Activated CD4-positive, alpha-beta memory T cell treated with anti-CD3 and anti-CD28 coated beads, Interleukin-2, amount 10 ng/mL, durations not matched to agents 7 days and 5 days (primary cell): ENCODE measurements at places on chromosomes 12 and 14. TPM values are rescaled to one million over a fixed set of nuclear protein-coding genes. Genes with fewer than 3 reads are reported as not detected.

Gene COX14
- total RNA-seq = 55.3 TPM

Gene HHIPL1
- total RNA-seq = 0.08 TPM

DNA sequence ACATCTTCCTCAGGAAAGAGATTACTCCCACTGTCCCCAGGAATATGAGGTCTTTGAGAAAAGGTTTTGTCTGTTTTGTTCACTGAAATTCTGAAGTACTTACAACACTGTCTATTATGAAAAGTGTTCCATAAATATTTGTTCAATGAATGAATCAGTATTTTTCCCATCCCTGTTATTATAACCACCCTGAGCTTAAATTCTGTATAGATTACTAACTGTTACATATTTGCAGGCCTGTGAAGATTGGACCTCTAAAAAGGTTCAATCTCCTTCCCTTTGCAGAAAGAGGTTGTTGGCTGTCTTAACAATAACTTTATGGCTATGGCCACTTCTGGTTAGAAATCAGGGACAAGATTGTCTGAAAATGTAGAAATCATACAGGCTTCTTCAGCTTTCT, 174.5 kb upstream of the NPAS3 start:
- DNase-seq = no peak

Gene IRAK3
- 1.0 TPM for total RNA-seq

- DNase-seq = no peak
These were observed 62.0 kb downstream of the PLEKHA5 start for GRCh38 chr12:19191563-19191962.

Gene ARL1
- 49.3 TPM for total RNA-seq

GRCh38 chr12:52091869-52092268, 12.4 kb downstream of the SMIM41 start:
- DNase-seq = no peak

Gene RNASE3
- total RNA-seq = not detected

DNA sequence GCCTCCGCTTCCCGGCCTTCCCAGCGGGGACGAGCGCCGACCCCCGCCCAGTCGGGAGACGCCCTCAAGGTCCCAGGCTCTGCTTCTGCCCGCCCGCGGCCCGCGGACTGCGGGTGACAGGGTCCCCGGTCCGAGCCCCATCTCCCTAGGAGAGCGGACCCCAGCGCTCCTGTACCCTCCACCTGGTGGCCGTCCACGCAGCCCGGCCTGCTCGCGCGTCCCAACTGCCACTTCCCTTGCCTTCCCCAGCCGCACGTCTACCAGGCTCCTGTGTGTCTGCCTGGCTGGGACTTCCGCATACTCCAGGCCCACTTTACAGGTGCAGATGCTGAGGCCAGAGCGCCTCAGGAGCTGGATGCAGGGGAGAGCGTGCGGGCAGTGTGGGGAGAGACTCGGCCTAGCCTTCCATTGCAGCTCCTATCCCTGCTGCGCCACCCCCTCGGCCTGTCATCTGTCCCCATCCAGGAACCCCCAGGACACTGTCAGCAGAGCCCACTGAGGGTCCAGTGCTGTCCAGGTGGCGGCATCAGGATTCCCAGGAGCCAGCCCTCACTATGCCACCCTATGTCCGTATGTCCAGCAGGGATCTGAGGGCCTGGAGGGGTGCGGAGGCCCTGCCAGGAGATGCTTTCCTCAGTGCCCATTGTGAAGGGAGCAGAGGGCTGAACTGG, 8.0 kb upstream of the ANKRD9 start:
- DNase-seq = no peak

- no peak for DNase-seq
These were observed 444.8 kb upstream of the RGS6 start for GRCh38 chr14:71487449-71487848.

Gene LTB4R2
- 18.5 TPM for total RNA-seq

Gene ASIC1
- 0.91 TPM for total RNA-seq

GRCh38 chr14:56087671-56088471, 30.3 kb upstream of the PELI2 start:
- DNase-seq = no peak

- no peak for DNase-seq
These were observed 60.9 kb upstream of the ZFP36L1 start for GRCh38 chr14:68853749-68854148.

DNA sequence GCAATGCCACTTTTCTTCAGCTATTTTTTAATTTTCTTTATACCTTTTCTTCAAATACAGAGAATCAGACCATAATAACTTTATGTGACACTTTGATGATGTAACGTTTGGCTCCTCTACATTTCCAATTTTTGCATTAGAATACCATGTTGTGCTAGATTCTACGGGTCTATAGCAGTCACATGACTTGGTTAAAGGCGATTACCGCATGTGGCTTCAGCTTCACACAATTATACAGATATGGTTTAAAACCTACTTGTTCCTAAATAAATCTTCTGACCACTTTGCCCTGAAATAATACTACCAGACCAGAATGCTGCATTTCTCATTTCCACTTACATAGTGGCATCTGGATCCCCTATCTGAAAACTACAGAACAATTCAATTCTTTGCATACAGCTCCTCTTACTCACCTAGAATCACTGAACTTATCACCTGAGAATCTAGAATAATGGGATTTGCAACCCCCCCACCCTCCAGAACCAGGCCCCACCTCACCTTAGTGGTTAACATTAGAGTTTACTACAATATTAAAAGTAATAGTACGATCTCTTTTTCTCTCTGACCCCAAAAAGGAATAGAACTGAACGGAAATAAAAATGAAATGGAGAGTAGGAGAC, 1.3 kb downstream of the MAX start:
- no peak for DNase-seq

Gene POMT2
- total RNA-seq = 10.5 TPM

DNA sequence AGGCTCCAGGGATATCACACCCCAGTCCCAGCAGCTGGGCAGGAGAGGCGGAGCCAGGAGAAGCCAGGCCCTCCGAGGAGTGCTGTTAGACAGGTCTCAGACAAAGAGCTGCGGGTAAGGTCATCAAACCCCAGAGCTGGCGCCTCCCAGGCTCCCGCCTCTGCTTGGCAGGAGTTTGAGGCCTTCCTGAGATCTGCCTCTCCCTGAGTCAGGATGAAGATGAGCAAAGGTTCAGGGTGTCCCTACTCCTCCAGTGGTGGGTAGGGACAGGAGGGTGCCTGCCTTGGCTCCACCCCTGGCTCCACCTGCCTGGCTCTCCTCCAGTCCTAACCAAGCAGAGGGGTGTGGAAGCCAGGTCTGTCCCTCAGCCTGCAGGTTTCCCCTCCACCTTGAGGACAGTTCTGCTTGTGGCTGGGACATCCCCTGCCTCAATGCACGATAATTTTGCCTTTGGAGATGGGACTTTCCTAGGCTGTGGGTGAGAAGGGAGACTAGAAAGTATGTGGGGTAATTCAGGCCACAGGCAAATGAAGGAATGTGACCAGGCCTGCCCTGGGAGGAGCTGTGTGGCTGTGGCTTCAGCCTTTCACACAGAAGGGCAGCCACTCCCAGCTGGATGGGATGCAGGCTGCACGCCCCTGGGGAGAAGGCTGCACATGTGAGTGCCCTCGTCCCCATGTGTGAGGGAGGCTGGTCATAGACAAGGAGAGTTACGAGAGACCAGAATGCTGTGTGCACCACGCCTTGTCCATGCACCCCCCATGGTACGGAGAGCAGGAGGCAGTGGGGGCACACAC, 2.2 kb downstream of the PLEKHG6 start:
- no peak for DNase-seq

DNA sequence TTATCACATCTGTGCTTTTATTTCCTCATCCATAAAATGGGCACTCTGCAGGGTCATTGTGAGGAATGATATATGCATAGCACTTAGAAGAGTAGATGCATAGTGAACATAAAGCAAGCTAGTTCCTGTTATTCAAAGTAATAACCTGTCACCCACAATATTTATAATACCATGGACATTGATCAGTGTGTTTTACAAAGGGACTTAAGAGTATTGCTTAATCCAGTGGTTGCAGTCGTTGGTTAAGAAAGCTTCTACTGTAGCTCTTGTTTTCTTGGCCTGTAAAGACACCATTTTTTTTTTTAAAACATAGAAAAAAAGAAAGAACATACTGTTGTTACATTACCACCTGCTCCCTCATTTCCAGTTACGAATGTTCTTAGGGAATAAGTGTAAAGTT, 13.1 kb downstream of the METAP2 start:
- DNase-seq = no peak

GRCh38 chr12:109302358-109302757, 6.7 kb downstream of the FOXN4 start:
- no peak for DNase-seq

- DNase-seq = peak; percentile 73
These were observed 197.0 kb upstream of the AMIGO2 start for GRCh38 chr12:47276621-47277309.
